ENCODE measurements at places on chromosomes 1 and 21.

GRCh38 chr1:234106032-234106431, 201.6 kb downstream of the SLC35F3 start:
- ATAC-seq = no peak

GRCh38 chr1:53047737-53048736, 14.0 kb upstream of the PODN start:
- no peak for ATAC-seq

GRCh38 chr1:55582084-55582483, 366.9 kb upstream of the USP24 start:
- no peak for ATAC-seq

DNA sequence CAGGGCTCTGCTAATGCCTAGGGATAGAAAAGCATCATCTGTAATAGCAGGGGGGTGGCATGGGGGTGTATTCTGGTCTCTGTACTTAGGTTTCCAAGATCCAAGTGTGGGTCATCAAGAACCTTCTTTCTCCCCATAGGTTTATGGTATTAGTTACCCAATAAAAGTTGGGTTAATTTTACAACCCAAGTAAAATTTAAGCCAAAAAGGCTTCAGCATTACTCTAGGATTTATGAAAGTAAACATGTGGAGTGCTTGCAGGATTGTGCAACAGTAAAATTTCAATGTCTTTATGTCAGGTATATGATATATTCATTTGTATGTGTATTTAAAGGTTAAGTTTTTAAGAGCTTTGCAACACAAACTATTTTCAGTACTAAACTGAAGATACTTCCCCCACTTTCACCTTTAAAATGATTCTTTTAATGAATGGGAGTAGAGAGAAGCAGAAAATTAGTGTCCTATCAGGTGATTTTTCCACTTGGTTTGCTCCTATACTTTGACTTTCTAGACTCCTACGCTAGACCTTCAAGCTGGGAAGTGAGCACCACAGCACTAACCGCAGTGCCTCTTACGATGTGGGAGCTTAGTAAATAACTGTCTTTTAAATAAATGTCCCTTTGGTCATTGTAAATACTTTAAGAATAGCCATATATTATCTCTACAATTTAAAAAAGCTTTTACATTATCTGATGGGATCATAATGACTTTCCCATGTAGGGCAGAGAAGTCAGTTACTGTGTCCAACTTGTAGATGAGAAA, 67.8 kb upstream of the UBE2U start:
- ATAC-seq = no peak

DNA sequence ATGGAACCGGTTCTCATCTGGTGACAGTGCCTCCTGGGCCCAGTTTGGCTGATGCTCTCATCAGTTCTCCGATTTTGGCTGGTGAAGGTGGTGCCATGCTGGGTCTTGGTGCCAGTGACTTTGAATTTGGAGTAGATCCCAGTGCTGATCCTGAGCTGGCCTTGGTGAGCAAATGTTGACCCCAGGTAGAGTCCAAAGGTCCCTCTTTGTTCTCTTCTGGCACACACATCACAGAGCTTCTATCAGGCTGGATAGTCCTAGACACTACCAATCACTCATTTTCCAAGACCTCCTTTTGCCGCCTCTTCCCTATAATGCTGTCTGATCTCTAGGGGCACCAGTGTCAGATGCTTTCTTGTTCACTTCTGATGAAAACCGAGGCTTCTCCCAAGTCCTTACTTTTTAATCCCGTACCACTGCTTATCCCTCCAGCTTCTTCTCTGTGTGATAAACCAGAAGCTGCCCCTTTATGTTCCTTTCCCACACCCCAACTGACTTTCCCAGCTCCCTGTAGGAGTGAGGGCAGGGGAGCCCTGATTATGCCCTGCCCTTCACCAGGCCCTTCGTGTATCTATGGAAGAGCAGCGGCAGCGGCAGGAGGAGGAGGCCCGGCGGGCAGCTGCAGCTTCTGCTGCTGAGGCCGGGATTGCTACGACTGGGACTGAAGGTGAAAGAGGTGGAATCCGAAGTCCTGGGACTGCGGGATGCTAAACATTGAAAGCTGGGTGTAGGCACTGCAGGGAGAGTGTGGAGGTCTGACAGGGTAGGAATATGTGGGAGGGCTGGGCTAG, 11.1 kb downstream of the PSMD4 start:
- ATAC-seq = no peak

DNA sequence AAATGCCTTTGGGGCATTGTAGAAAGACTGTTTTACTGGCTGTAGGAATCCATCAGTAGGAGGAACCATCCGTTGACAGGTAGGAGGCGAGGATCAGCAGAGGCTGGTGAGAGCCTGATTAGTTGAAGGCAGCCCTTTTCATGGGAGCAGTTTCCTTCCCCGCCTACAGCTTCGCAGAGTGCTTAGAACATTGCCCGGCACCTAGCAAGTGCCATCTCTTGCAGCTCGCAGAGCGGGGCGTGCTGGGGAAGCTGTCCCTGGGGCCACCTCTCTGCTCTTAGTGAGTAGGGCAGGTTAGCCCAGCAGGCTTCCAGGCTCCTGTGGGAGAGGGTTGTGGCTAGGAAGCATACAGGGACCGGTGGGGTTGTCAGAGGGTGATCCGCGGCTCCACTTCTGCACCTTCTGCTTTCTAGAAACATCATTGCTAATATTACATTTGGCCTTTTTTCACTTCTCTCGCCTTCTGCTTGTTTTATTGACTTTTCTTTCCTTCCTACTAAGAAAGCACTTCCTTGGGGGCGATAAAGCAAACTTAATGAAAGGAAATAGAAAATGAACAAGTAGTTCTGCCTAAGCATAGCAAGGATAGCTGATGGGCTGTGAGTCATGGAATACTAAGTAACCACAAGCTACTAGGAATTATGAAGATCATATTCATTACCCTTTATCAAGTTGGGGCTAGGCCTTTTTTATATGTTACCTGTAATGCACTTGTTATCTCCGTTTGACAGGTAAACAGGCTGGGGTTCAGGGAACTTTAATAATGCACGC, 176.7 kb downstream of the GALNT2 start:
- no peak for ATAC-seq

DNA sequence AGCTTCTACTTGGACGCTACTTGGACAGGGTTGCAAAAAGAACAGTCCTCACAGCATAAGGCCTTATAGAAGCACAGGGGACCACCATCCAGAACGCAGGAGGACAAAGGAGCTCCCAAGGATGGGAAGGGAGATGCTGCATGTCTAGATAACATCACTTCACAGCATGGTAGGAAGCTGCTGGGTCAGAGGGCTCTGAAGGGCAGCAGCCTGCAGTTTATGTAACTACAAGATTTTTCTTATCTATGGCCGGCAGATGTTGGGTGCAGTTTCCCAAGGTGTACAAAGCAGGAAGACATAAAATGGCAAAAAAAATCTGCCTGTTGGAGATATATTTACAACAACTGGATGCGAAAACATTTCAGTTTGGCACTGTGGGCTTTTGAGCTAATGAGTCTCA, 45.3 kb upstream of the SLC5A9 start:
- ATAC-seq = no peak

- peak; percentile 80 for ATAC-seq
Observed at GRCh38 chr1:31739346-31739745, 24.8 kb downstream of the ADGRB2 start.

- peak; percentile 74 for ATAC-seq
Observed at GRCh38 chr21:46503922-46504550, 45.3 kb downstream of the DIP2A start.

DNA sequence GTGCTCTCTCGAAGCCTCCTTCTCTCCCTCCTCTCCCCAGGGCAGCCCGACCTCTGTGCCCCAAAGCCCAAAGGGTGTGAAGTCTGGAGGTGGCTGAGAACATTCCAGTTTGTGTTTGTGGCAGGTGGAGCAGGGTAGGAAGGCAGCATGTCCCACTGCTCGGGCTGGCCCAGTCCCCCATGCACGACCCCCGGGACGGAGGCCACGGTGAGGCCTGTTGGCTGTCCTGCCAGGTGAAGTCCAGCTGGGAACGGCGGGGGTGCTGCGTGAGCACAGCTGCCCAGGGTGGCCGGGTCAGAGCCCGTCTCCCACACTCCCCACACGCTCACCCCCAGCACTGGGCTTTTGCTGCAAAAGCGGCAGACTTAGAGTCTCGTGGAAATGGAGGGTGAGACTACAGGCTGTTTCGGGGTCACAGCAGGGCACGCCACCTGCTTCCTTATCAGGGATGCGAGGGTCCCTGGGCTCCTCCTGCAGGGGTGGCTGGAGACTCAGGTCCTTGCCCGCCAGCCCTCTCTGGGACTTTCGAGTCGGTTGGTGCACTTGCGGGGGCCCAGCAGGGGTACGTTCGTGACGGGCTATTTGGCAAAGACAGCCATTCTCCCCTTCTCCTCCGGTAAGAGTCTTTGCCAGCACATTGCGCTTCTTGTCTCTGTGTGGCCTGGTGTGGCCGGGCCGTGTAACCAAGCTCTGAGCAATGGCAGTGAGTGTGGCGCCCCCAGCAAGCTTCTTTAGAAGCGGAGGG, 40.3 kb downstream of the MORN1 start:
- no peak for ATAC-seq

- ATAC-seq = no peak
Observed at GRCh38 chr1:204902671-204903070, 32.0 kb downstream of the NFASC start.

- ATAC-seq = no peak
Observed at GRCh38 chr1:206828765-206829164, 36.7 kb upstream of the IL20 start.

DNA sequence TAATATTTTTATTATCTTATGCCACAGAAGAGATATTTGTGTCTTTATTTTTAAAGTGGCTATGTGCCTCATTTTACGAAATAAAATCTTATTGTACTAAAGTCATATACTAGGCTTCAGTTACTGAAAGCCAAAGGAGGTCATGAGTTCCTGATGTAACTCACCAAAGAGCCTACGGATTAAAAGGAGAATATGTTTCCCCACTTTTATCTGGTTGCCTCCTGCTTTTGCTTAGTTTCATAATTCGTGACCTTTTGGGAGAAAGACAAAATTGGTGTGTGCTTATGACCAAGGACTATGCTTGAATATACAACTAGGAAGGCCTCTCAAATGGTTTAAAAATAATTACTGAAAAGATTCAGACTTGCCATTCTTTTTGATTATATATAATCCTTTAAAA, 18.2 kb upstream of the AHCTF1 start:
- ATAC-seq = no peak

DNA sequence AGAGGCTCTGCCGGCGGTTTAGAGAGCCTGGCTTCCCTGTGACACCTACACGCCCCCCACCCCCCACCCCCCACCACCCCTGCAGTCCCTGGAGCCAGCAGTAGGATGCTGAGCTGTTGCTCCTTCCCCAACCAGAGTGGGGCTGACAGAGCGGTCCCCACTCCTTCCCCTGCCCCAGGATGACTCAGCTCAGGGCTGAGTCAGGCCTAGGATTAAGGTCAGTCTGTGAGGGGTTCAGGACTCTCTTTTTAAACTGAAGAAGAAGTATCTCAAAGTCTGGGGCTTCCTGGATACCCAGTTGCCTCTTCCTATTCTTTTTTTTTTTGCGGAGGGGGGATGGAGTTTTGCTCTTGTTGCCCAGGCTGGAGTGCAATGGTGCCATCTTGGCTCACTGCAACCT, 19.1 kb downstream of the DMBX1 start:
- no peak for ATAC-seq

DNA sequence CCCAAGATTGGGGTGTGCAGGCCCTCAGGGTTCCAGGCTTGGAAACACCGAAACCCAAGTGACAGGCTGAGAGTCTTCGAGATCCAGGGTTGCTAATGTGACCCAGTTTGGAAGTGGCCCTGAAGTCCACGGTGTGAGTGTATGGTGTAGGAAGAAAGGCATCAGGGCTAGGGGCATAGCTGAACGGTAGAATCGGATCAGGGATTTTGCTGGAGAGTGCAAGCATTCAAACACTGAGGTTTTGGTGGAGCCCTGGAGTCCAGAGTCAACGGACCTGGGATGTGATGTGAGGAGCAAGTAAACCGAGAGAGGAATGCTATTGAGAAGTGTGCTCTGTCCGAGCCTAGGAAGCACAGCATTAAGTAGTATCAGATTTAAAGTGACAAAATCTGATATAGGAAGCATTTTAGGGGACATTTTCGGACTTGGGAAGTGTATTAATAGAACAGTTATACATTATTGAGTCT, 958 bp downstream of the NFYC start:
- no peak for ATAC-seq

GRCh38 chr1:178912597-178912996, 41.7 kb upstream of the ANGPTL1 start:
- ATAC-seq = no peak

DNA sequence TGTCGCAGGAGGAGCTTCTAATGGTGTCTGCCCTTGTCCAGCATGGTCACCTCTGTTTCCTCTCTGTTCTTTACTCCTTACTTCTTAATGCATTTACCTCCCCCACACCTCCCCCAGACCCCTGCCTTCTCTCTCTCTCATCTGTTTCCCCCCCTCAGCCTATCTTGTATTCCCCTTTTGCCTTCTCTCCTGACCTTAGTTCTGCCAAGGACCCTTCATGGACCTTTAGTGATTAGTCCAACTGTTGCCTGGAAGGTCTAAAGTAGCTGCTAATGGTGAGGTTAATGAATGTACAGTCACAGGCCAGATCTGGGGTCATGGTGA, 42.3 kb upstream of the PPP2R5A start:
- ATAC-seq = no peak

DNA sequence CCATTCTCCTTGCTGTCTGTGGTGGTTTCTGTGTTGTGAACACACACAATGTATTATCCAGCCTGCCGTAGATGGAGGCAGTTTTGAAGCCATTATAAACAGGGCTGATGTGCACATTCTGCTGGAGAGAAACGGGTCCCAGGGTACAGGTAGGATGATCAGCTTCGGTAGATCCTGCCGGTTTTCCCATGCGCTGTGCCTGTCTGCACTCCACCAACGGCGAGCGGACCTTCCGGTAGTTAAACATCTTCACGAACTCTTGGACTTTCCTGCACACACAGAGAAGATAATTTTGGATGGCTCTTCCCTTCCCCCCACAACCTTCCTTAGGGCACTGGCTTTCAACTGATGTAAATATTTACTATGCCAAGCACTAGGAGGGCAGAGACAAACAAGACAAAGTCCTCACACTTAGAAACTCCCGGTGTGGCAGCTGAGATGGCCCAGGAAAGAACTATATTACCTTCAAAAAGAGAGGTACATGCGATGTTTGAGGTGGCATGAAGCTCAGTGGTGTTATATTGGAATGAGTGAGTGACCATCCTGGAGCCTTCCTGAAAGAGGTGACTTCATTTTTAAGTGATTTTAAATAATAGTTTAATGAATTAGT, 41.7 kb downstream of the ALPL start:
- no peak for ATAC-seq

DNA sequence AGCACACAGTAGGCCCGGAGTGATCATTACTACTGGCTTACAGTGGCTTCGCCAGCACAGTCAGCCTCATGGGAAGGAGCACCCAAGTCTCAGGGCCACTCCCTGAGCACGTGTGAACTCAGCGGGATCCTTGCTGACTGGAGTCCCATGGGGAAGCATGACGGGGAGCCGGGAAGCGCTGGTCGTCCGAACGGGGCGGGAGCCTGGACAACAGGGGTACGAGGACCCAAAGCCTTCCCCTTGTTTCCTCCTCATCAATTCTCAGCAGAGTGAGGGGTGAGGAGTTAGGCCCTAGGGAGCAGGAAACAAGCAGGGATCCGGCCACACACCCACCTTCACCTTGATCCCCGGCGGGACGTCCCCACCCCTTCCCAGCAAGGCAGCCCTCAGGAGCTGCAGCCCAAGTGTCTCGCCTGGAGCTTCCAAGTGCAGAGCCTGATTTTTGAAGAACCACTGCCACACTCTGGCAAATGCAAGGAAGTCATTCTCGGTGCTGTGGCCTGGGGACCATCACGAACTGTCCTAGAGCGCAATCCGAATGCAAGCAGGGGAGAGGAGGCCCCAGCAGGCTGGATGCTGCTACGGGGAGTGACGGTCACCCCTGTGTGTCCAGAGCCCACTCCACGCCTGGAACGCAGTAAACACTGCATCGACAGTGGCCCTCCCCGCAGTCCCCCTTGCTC, 35.5 kb downstream of the TOMM20 start:
- peak; percentile 35 for ATAC-seq

- ATAC-seq = no peak
Observed at GRCh38 chr1:119368554-119368953, at the start of gene HAO2. HAO2 (plus strand) TSS chr1:119368785; CDS start chr1:119381086, 12,301 bp downstream.
